ENCODE measurements at places on chromosomes 2 and 18. TPM values are rescaled to one million over a fixed set of nuclear protein-coding genes. Genes with fewer than 3 reads are reported as not detected.

ARHGEF33 gene
- 0.19 TPM for total RNA-seq

- DNase-seq: no peak
These were observed 177.8 kb upstream of the HAAO start for GRCh38 chr2:42970151-42970550.

DNA sequence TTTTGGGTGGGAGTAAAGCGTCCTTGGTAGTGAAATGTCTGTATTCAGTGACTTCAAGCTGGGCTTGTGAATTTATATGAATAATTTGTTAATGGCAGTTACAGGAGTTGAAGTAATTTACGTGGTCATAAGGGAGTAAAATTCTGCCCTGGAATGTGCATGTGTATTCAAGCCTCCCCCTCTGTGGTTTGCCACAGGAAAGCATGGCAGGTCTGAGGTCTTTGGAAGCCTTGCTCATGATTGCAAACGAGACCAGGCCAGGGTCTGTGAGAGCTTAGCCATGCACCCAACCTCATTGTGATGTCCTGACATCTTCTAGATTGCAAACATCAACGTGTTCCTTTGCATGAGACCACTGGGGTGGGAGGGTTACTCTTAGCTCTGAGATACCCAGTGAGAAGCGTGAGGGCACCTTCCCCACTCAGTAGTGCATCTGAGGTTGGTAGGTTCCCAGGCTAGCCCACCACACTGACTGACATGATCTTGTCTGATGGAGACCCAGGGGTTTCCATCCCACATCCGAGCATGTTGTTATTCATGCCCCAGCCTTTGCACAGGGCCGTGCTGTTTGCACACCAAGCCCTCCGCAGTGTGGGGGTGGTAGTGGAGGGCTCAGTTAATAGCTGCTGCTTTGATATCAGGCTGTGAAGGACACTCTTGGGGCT is 216.5 kb downstream of the KLHL29 start:
- no peak for DNase-seq

DNA sequence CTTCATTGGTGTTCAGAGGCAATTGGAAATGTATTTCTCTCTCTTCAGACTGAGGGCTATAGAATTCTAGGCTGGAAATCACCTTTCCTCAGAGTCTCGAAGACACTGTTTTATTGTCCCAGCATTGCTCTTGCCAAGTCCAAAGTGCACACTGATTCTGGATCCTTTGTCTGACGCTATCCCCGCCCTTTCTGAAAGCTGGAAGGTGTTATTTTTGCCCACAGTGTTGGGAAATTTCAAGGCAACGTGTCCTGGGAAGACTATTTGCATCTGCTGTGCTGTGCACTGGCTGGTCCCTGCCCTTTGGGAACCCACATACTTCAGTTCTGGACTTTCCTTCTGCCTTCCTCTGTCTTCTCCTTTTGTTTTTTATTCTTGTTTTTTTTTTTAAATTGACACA is 190.8 kb downstream of the SH3BP4 start:
- DNase-seq: no peak

DNA sequence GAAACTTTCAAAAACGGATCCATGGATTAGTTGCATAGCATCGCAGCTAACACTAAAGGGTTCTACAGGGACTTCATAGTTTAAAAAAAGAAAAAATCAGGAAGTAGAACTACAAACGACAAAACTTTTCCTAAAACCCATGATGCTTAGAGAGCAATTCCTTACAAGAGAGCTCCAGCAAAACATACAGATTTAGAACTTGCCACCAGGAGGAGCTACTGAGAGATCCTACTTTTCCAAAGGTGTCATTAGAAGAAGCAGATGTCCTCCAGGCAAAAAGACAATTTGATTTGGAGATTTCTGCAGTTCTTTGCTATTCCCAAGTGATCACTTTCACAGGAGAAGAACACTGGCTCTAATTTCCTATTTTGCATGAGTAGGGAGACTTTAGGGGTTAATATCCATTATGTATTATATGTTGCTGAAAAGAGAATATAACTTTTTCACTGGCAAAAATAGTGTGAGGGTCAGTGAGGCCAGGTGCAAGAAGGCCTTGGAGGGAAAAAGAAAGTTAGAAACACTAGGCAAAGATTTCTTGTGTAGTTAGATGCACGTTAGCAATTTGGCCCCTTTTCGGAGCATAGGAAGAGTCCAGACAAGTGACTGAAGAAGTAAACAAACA is 436.2 kb downstream of the SUCLG1 start:
- DNase-seq: peak; percentile 3

DNA sequence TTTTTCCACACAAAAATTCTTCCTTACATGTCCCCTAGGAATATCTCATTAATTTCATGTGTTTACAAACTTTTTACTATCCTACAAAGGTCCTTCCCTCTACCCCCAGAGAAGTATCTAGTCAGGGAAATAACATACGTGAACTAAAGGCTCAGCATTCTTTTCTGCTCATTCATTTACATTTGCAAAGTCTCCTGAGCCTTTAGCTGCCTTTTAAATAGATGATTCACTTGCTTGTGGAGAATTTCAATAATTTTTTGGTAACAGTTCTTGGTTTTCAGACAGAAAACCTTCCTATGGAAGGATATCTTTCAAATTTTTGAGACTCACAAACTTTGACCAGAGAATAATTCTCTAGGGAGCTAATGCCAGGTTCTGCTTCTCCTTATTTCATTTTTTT is 81.5 kb upstream of the RMDN2 start:
- DNase-seq: no peak
